Left ventricle myocardium inferior (tissue), 1 donor: ENCODE measurements at places on chromosomes 7 and 10. TPM values are rescaled to one million over a fixed set of nuclear protein-coding genes. Genes with fewer than 3 reads are reported as not detected.

The ADRA2A gene
- total RNA-seq = 0.27 TPM

The SYT15 gene
- total RNA-seq = 1.9 TPM

The UPK3BL1 gene
- 14.5 TPM for total RNA-seq

The AKR1C4 gene
- not detected for total RNA-seq

The MCM7 gene
- total RNA-seq = 21.1 TPM

The BMPR1A gene
- total RNA-seq = 43.8 TPM

The DLD gene
- total RNA-seq = 342 TPM

The NEUROD6 gene
- total RNA-seq = not detected

The NRF1 gene
- total RNA-seq = 9.6 TPM

The CPN1 gene
- total RNA-seq = not detected

The ACTL6B gene
- total RNA-seq = not detected

The HTR5A gene
- not detected for total RNA-seq

The IFIT1B gene
- not detected for total RNA-seq

The GPR146 gene
- 29.8 TPM for total RNA-seq

The CALML5 gene
- not detected for total RNA-seq

The RAMP3 gene
- total RNA-seq = 30.7 TPM

The PDGFA gene
- total RNA-seq = 26.0 TPM

The PROSER2 gene
- 0.52 TPM for total RNA-seq
